ENCODE measurements at places on chromosomes 11 and 22.

DNA sequence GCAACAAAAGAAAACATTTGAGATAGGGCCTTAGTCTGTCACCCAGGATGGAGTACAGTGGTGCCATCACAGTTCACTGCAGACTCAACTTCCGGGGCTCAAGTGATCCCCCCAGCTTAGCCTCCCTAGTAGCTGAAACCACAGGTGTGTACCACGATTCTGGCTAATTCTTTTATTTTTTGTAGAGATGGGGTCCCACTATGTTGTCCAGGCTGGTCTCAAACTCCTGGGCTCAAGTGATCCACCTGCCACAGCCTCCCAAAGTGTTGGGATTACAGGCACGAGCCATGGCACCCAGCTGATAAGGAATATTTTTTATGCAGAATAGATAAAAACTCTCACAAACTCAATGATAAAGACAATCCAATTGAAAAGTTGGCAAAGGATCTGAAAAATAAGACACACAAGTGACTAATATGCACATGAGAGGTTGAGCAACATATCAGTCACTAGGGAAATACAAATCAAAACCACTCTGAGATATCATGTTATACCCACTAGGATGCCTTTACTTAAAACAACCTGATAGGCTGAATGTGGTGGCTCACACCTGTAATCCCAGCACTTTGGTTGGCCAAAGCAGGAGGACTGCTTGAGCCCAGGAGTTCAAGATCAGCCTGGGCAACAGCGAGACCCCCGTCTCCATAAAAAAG, 33.9 kb upstream of the CLTCL1 start:
- H3K4me1 ChIP-seq: no peaks in the 10 kb centered on the region
- H3K4me3 ChIP-seq: no peak overlapping the region
- DNase-seq: no peak
- no peak overlapping the region for H3K27ac ChIP-seq
- H3K36me3 ChIP-seq: peaks cover 21% of the 10 kb centered on the region

DNA sequence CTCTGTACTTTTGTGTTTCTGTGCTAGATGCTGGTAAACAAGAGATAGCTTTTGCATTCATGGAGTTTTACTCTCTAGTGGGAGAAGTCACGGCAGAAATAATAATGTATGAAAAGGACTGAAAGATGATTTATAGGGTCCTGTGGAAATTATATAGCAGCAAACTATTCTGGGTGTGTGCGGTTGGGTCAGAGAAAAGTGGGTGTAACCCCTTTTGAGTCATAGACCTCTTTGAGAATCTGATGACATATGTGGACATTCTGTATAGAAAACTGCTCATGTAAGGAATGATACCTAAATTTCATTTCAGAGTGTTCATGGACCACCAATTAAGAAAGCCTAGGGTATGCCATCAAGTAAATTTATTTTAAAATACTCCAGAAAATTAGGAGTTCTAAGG, 54.4 kb downstream of the TMEM135 start:
- no peak overlapping the region for H3K4me3 ChIP-seq
- H3K4me1 ChIP-seq: peaks cover under 1% of the 10 kb centered on the region
- no peaks in the 10 kb centered on the region for H3K27me3 ChIP-seq
- H3K27ac ChIP-seq: no peak overlapping the region
- no peak for DNase-seq
- H3K36me3 ChIP-seq: peaks cover 22% of the 10 kb centered on the region

- peaks cover 3% of the 10 kb centered on the region for H3K27me3 ChIP-seq
- H3K4me1 ChIP-seq: no peaks in the 10 kb centered on the region
- H3K4me3 ChIP-seq: no peak overlapping the region
- no peaks in the 10 kb centered on the region for H3K36me3 ChIP-seq
Observed at GRCh38 chr22:32822179-32822877, 20.8 kb downstream of the TIMP3 start.

- no peaks in the 10 kb centered on the region for H3K27me3 ChIP-seq
- no peak overlapping the region for H3K27ac ChIP-seq
Observed at GRCh38 chr11:97742717-97743116, 1278.0 kb upstream of the CNTN5 start.

DNA sequence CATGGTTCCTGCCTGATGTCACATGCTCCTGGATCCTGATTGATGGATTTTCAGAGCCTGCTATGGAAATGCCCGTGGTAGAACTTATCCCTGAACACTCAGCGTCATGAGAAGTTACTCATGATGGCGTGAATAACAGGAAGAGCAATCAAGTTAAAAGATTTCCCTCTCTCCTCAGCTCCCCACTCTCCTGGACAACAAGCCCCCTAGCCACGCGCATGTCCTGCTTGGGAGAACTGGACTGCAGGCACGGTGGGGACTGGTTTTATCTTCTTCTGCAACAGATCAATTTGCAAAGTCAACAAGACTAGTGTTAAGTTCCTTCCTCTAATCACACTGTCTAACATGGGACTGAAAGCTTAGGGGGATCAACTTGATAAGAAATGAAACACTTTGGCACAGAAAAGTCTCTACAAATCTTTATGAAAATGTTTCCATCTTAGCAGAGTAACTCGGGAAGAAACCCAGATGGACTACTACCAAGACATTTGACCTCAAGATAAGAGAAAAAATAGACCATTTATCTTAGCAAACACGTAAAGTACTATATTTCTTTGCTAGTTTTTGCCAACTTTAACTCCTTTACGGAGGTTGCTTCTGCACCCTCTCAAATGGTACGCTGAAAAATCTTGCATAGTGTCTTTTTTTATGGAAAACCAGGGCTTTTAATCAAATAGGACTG, 27.6 kb downstream of the POU2AF1 start:
- H3K4me3 ChIP-seq: no peak overlapping the region
- peaks cover under 1% of the 10 kb centered on the region for H3K4me1 ChIP-seq

DNA sequence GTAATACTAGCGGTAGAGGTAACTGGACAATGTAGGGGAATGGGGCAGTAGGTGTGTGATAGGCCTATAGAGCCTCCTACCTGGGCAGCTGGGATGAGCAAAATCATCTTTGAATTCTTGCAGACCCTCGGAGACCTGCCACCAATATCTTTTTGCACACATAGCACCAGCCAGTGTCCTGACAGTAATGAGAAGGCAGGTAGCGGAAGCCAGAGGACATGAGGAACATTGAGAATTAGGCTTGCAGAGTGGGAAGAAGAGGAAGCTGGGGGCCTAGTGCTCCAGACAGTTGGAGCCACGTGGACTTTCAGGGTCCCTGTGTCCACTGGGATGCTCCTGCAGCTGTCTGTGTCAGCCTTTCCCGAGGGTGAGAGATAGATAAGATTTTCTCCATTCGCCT, 17.2 kb upstream of the SYT13 start:
- H3K36me3 ChIP-seq: no peaks in the 10 kb centered on the region
- H3K27me3 ChIP-seq: peaks cover 9% of the 10 kb centered on the region
- H3K4me1 ChIP-seq: no peaks in the 10 kb centered on the region
- no peak for DNase-seq

- peaks cover 6% of the 10 kb centered on the region for H3K4me1 ChIP-seq
- peak overlapping the region; percentile 9 for H3K27ac ChIP-seq
- no peaks in the 10 kb centered on the region for H3K36me3 ChIP-seq
Observed at GRCh38 chr11:2213890-2214526, 42.4 kb upstream of the TH start.

- H3K4me3 ChIP-seq: no peak overlapping the region
- no peaks in the 10 kb centered on the region for H3K27me3 ChIP-seq
- H3K4me1 ChIP-seq: no peaks in the 10 kb centered on the region
- H3K27ac ChIP-seq: no peak overlapping the region
- no peaks in the 10 kb centered on the region for H3K36me3 ChIP-seq
Observed at GRCh38 chr11:84887055-84887629, 740.0 kb downstream of the DLG2 start.

DNA sequence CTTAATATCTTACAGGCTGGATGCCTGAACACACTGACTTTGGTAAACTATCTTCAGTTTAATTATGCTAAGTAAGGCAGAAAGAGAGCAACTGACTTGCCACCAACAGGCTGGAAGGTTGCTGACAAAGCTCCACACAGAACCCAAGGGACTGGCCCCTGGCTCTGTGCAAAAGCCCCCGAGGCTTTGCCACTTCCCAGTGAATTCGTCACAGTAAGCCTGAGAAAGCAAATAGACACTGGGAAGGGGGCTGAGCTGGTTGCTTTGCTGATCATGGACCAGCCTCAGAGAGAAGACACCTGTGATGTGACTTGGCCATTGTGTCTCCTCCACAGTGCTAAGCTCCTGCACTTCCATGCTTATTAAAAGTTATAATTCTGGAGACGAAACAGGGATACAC, 91.7 kb downstream of the BLID start:
- no peaks in the 10 kb centered on the region for H3K4me1 ChIP-seq
- peaks cover 2% of the 10 kb centered on the region for H3K27me3 ChIP-seq
- H3K36me3 ChIP-seq: no peaks in the 10 kb centered on the region
- DNase-seq: no peak
- H3K4me3 ChIP-seq: no peak overlapping the region
- H3K27ac ChIP-seq: no peak overlapping the region

DNA sequence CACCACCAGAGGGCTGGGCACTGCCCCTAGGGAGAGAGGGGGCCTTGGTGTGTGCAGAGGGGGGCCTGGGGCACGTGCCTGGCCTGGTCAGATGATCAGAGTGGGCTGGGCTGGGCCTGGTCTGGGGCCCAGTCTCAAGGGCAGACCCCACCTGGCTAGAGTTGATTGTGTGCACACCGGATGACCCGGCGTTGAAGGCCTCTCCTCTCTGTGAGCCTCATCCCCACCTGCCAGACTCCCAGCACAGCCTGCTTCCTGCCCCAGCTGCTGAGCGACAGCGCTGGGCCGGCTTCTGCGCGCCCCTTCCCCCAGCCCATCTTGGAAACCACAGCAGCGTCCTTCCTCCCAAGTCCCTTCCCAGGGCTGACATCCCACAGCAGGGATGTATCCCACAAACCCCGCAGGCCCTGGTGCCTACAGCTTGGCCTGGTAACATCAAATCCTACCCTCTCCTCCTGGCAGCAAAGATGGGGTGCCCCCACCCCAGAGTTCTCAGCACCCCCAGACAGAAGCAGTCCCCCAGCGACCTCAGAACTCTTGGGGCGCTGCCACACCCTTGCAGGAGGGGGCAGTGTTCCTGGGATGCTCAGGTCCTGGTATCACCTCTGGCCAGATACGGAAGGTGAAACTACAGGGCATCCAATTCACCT, 11.0 kb upstream of the TSSC4 start:
- peaks cover 32% of the 10 kb centered on the region for H3K4me1 ChIP-seq
- H3K27me3 ChIP-seq: no peaks in the 10 kb centered on the region
- peaks cover 3% of the 10 kb centered on the region for H3K36me3 ChIP-seq
- H3K4me3 ChIP-seq: no peak overlapping the region
- peak overlapping the region; percentile 61 for H3K27ac ChIP-seq

- no peak for DNase-seq
- H3K4me1 ChIP-seq: peaks cover 7% of the 10 kb centered on the region
- H3K27me3 ChIP-seq: no peaks in the 10 kb centered on the region
- H3K36me3 ChIP-seq: peaks cover 46% of the 10 kb centered on the region
- no peak overlapping the region for H3K27ac ChIP-seq
Observed at GRCh38 chr22:31846161-31847115, 92.6 kb downstream of the DEPDC5 start.

DNA sequence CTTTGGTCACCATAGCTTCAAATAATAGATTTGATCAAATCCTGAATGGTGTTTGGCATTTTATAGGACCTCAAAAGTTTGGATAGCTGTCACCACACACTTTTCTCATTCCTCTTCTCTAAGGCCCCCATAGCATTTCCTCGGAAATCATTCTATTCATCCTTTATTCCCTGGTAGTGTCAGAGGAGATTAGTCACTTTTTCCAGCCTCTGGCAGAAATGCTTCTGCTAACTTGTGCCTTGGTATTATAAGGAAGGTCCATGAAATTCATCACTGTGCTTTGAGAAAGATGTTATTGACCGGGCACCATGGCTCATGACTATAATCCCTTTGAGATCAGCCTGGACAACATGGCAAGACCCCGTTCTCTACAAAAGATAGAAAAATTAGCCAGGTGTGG, 19.7 kb upstream of the NUP160 start:
- DNase-seq: no peak
- H3K27me3 ChIP-seq: peaks cover 4% of the 10 kb centered on the region
- no peak overlapping the region for H3K4me3 ChIP-seq
- H3K36me3 ChIP-seq: no peaks in the 10 kb centered on the region
- peaks cover 35% of the 10 kb centered on the region for H3K4me1 ChIP-seq

- no peak overlapping the region for H3K27ac ChIP-seq
- H3K4me1 ChIP-seq: no peaks in the 10 kb centered on the region
- DNase-seq: no peak
- peaks cover 3% of the 10 kb centered on the region for H3K36me3 ChIP-seq
- H3K27me3 ChIP-seq: peaks cover 44% of the 10 kb centered on the region
Observed at GRCh38 chr11:47186700-47187695, 764 bp upstream of the PACSIN3 start.

- peaks cover 7% of the 10 kb centered on the region for H3K27me3 ChIP-seq
- no peak overlapping the region for H3K27ac ChIP-seq
- DNase-seq: no peak
- H3K4me1 ChIP-seq: peaks cover 5% of the 10 kb centered on the region
- H3K36me3 ChIP-seq: no peaks in the 10 kb centered on the region
Observed at GRCh38 chr11:115872416-115872815, 368.2 kb upstream of the CADM1 start.

- H3K4me3 ChIP-seq: no peak overlapping the region
- H3K27ac ChIP-seq: no peak overlapping the region
- peaks cover 5% of the 10 kb centered on the region for H3K4me1 ChIP-seq
- peaks cover 24% of the 10 kb centered on the region for H3K36me3 ChIP-seq
Observed at GRCh38 chr22:50210378-50211139, 9.7 kb downstream of the SELENOO start.

DNA sequence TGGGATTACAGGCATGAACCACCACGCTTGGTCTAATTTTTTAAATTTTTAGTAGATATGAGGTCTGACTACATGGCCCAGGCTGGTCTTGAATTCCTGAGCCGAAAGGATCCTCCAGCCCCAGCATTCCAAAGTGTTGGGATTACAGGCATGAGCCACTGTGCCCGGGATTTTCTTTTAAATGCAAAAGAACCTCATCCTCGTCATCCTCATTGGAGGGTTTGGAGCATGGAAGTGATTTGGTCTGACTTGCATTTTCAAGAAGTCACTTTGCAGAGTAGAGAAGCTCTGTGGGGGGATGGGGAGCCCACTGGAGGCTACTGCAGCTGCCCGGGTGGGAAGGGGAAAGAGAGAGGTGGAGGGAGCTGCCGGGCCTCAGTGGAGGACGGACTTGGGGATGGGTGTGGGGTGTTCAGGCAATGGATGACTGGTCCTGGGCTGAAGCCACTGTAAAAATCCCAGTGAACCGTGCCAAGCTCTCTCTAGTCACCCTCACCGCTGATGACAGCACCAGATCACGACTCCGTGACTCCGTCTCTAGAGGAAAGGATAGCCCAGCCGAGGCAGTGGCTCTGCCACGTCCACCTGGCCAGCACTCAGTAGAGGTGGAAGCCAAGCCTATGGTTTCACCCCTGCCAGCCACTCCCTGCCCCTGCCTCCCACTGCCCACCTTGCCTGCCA, 32.8 kb upstream of the SLC22A12 start:
- no peaks in the 10 kb centered on the region for H3K36me3 ChIP-seq
- DNase-seq: no peak
- no peak overlapping the region for H3K27ac ChIP-seq
- no peaks in the 10 kb centered on the region for H3K4me1 ChIP-seq
- H3K4me3 ChIP-seq: no peak overlapping the region

DNA sequence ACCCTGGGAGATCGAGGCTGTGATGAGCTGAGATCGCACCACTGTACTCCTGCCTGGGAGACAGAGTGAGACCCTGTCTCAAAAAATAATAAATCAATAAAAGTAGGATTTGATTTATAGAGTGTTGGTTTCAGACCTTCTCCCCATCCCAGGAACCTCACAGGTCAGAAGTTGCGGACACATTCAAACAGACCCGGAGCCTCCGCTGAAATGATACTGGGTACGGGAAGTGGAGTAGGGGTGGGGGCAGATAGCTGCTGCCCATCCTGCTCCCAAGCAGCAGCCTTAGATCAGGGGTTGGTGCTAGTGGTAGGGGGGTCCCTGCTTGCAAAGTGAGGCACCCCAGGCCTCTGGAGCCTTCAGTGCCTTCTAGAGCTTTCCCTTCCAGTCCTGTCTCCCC, 7.8 kb downstream of the PRDM11 start:
- H3K4me3 ChIP-seq: no peak overlapping the region
- no peaks in the 10 kb centered on the region for H3K4me1 ChIP-seq
- no peaks in the 10 kb centered on the region for H3K27me3 ChIP-seq
- no peak for DNase-seq
- H3K36me3 ChIP-seq: no peaks in the 10 kb centered on the region
- H3K27ac ChIP-seq: no peak overlapping the region

Measured in activated T-helper 1 cell treated with anti-CD3 and anti-CD28 coated beads, Interleukin-12 subunit alpha, Interleukin-12 subunit beta, Interleukin-2, Interleukin-4 antibody, amounts not matched to agents 30 ng/mL and 10 ng/mL and 1 ng/mL, durations not matched to agents 14 hours and 24 hours and 36 hours (primary cell).